ENCODE measurements at places on chromosomes 5 and 9. TPM values are rescaled to one million over a fixed set of nuclear protein-coding genes. Genes with fewer than 3 reads are reported as not detected.

Gene TMCO6
- 16.1 TPM for polyA plus RNA-seq

Gene SH3RF2
- polyA plus RNA-seq: 5.2 TPM

Gene TAF1L
- 0.09 TPM for polyA plus RNA-seq

Gene FOXD1
- 12.7 TPM for polyA plus RNA-seq

Gene STK32A
- polyA plus RNA-seq: 12.2 TPM

Gene IQGAP2
- polyA plus RNA-seq: 57.9 TPM
